ENCODE measurements at places on chromosomes 2 and 18.

GRCh38 chr18:29007986-29008654, 831.2 kb upstream of the CDH2 start:
- no peaks in the 10 kb centered on the region for H3K4me1 ChIP-seq
- H3K27me3 ChIP-seq, result no peaks in the 10 kb centered on the region
- H3K4me3 ChIP-seq, result no peak overlapping the region
- no peak for DNase-seq
- H3K27ac ChIP-seq, result no peak overlapping the region

DNA sequence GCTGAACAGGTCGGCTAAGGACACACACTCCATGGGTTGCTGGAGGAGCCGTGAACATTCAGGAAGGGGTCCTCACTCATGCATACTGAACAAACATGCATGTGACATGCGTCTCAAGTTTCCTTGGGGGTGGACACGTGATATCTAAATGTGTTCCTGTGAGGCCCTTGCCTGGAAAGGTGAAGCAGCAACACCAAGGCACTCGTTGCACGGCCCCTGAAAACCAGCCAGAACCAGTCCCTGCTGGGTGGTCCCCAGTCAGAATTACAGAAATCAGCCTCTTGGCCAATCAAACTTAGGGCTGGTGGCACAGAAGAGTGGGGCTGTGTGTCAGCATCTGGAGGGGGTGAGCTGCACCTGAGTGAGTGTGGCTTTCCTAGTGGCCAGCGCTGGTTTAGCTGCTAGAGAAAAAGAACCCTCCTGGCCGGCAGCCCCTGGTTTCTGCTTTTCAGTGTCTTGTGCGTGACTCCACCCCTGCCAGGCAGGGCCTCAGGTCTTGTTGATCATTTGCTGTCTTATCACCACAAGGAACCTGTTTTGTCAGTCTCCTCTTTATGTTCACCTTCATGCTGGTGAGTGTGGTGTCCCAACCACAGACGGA, 3.2 kb upstream of the AQP12B start:
- no peak overlapping the region for H3K4me3 ChIP-seq
- peak; percentile 55 for DNase-seq
- H3K4me1 ChIP-seq, result peaks cover 9% of the 10 kb centered on the region

GRCh38 chr2:226410247-226410835, 389.3 kb downstream of the IRS1 start:
- no peak overlapping the region for H3K27ac ChIP-seq
- H3K36me3 ChIP-seq, result no peaks in the 10 kb centered on the region
- no peak overlapping the region for H3K4me3 ChIP-seq
- no peaks in the 10 kb centered on the region for H3K4me1 ChIP-seq

DNA sequence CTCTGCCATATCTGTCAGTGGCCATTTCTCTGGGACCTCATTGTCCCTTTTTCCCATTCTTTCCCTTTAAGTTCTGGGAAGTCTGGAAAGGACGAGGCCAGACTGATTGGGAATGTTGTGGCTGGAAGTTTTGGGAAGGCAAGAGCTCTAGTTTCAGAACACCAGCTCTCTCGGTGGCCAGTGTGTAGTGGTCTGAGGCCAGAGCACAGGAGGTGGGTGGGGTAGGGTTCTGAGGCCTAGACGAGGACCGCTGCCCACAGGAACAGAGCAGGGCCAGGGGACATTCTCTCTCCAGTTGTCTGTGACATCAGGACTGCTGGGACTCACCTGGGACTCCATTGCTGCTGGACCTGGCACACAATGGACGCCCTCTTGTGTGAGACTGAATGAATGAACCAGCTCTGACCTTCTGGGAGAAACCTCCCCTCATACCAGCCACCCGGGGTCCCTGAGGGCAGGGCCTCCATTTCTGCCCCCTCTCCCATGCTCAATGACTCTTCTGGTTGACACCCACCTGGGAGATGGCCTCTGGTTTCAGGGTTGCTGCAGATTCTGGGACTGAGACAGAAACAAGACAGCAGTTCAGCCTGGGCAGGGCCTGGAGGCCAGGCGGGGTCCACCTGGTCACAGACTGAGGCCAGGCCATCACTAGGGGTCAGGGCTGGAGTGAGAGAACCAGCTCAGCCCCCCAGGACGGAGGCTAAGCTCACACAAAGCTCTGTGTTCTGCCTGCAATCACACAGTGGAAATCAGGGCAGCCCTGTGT, 8.4 kb upstream of the NPPC start:
- no peak overlapping the region for H3K4me3 ChIP-seq
- H3K36me3 ChIP-seq, result no peaks in the 10 kb centered on the region
- no peak overlapping the region for H3K27ac ChIP-seq
- H3K27me3 ChIP-seq, result peaks cover 5% of the 10 kb centered on the region
- no peaks in the 10 kb centered on the region for H3K4me1 ChIP-seq
- no peak for DNase-seq

DNA sequence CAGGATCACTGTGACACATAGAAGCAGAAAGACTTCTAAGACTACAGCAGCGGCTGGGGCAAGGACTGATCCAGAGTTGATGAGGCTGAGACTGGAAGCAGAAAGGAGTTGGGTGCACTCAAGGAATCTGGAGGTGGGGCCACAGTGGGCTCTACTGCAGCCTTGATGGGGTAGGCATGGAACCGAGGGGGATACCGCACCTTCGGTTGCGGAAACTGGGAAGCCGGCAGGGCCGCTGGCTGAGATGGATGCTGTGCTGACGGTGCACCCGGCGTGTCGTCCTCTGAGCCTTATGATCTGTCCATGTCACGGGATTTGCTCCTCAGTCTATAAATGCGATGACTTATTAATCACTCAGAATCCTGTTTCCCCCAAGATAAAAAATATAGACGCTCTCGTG, 473.5 kb upstream of the MYT1L start:
- H3K27ac ChIP-seq, result no peak overlapping the region
- no peak overlapping the region for H3K4me3 ChIP-seq
- no peaks in the 10 kb centered on the region for H3K36me3 ChIP-seq
- no peak for DNase-seq
- H3K27me3 ChIP-seq, result no peaks in the 10 kb centered on the region
- H3K4me1 ChIP-seq, result no peaks in the 10 kb centered on the region

- H3K27ac ChIP-seq, result no peak overlapping the region
- H3K4me3 ChIP-seq, result no peak overlapping the region
- no peaks in the 10 kb centered on the region for H3K27me3 ChIP-seq
- no peaks in the 10 kb centered on the region for H3K36me3 ChIP-seq
Observed at GRCh38 chr2:2719781-2720180, 388.7 kb upstream of the MYT1L start.

GRCh38 chr2:126662621-126663020, 6.7 kb downstream of the GYPC start:
- H3K36me3 ChIP-seq, result peaks cover 55% of the 10 kb centered on the region
- H3K27me3 ChIP-seq, result no peaks in the 10 kb centered on the region
- H3K4me1 ChIP-seq, result peaks cover 86% of the 10 kb centered on the region

- H3K36me3 ChIP-seq, result peaks cover 8% of the 10 kb centered on the region
- H3K4me1 ChIP-seq, result peaks cover 10% of the 10 kb centered on the region
- peak overlapping the region; percentile 78 for H3K27ac ChIP-seq
- peak overlapping the region; percentile 51 for H3K4me3 ChIP-seq
- peak; percentile 64 for DNase-seq
Observed at GRCh38 chr2:108565778-108566375, 31.6 kb downstream of the LIMS1 start.

- no peaks in the 10 kb centered on the region for H3K36me3 ChIP-seq
- H3K4me1 ChIP-seq, result peaks cover 17% of the 10 kb centered on the region
- no peak overlapping the region for H3K27ac ChIP-seq
- no peaks in the 10 kb centered on the region for H3K27me3 ChIP-seq
- DNase-seq, result no peak
Observed at GRCh38 chr2:44102790-44103562, 65.7 kb upstream of the PPM1B start.

DNA sequence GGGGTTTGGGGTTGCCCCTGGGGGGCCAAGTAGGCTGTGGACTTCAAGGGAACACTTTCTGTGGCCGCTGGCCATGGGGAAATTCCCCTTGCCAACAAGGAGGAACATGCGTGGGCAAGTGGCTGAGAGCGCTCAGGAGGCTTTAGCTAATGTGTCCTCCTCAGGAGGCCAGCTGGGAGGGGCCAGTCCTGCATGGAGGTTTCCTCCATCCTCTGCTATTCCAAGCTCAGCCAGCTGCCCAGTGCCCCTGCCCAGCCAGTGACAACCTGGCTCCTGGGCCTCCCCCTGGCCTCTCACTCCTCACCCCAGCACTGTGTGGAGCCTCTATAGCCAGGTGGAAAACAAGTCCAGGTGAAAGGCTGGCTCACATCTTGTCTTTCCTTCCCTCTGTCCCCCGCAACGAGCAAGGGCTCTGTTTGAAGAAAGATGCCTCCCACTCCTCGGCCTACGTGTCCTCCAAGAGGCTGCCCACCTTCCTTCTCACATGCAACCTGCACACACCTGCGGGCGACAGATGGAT, 64.4 kb upstream of the DAPL1 start:
- H3K4me1 ChIP-seq, result no peaks in the 10 kb centered on the region
- no peaks in the 10 kb centered on the region for H3K36me3 ChIP-seq
- H3K27me3 ChIP-seq, result peaks cover 2% of the 10 kb centered on the region
- no peak overlapping the region for H3K4me3 ChIP-seq

- no peaks in the 10 kb centered on the region for H3K27me3 ChIP-seq
- H3K36me3 ChIP-seq, result no peaks in the 10 kb centered on the region
- DNase-seq, result peak; percentile 12
- H3K27ac ChIP-seq, result no peak overlapping the region
- no peaks in the 10 kb centered on the region for H3K4me1 ChIP-seq
- H3K4me3 ChIP-seq, result no peak overlapping the region
Observed at GRCh38 chr2:114857196-114857595, 414.8 kb downstream of the DPP10 start.

DNA sequence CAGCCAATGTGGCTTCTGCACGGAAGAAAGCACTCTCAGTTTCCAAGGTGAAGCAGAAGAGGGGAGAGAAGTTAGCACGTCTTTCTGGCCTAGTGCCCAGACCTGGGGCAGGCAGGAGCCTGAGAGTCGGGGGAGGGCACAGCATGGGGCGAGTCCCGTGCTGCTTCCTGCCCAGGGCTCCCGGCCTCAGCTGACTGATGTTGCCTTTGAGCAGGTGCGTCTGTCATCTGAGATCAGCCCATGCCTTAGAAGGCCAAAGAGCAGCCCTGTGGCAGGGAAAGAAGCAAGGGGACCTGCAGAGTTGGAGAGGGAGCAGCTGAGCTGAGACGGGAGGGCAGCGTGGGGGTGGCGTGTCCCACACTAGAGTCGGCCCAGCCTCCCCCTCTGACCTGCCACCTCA, 3.3 kb downstream of the KCNIP3 start:
- no peak overlapping the region for H3K4me3 ChIP-seq
- no peaks in the 10 kb centered on the region for H3K4me1 ChIP-seq
- no peak for DNase-seq
- H3K27me3 ChIP-seq, result peaks cover 6% of the 10 kb centered on the region
- no peaks in the 10 kb centered on the region for H3K36me3 ChIP-seq
- H3K27ac ChIP-seq, result no peak overlapping the region

- no peaks in the 10 kb centered on the region for H3K27me3 ChIP-seq
- no peak for DNase-seq
- H3K36me3 ChIP-seq, result no peaks in the 10 kb centered on the region
- H3K27ac ChIP-seq, result no peak overlapping the region
Observed at GRCh38 chr18:7779211-7779610, 212.1 kb downstream of the PTPRM start.

DNA sequence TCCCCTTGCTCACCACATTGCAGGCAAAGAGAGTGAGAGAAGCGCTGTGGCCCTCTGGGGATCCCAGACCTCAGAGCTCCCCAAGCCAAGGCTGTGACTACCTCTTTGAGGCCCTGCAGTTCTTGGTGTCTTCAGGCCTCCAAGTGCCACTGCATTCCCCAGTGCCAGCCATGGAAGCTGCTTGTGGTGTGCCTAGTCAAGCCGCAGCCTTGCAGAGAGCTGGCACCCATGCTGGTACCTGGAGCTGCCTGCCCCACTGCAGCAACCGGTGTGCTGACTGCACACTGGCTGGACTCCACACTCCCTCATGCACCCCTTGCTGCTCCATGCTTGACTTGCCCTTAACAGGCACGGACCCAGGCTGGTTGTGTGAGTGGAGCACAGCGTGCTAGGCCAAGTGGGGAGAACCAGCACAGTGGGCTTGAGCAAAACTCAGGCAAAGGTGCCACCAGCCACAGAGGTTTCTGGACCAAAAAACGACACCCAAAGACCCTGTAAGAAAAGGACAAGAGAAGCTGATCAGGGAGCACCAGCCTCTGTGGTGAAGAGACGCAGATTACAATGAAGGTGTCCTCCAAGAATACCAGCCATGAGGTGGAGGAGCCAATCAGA, 113.5 kb upstream of the TMEM18 start:
- no peak overlapping the region for H3K27ac ChIP-seq
- no peaks in the 10 kb centered on the region for H3K27me3 ChIP-seq
- H3K36me3 ChIP-seq, result no peaks in the 10 kb centered on the region
- H3K4me3 ChIP-seq, result no peak overlapping the region
- no peaks in the 10 kb centered on the region for H3K4me1 ChIP-seq

- H3K4me3 ChIP-seq, result no peak overlapping the region
- DNase-seq, result no peak
- H3K27ac ChIP-seq, result no peak overlapping the region
Observed at GRCh38 chr2:197850882-197851450, 46.6 kb downstream of the PLCL1 start.

- H3K27me3 ChIP-seq, result peaks cover 7% of the 10 kb centered on the region
- H3K4me3 ChIP-seq, result no peak overlapping the region
- H3K4me1 ChIP-seq, result no peaks in the 10 kb centered on the region
- no peak overlapping the region for H3K27ac ChIP-seq
- no peak for DNase-seq
- no peaks in the 10 kb centered on the region for H3K36me3 ChIP-seq
Observed at GRCh38 chr2:118654945-118655344, 192.5 kb downstream of the EN1 start.

- H3K36me3 ChIP-seq, result peaks cover 41% of the 10 kb centered on the region
- no peaks in the 10 kb centered on the region for H3K27me3 ChIP-seq
- H3K27ac ChIP-seq, result no peak overlapping the region
- peaks cover 20% of the 10 kb centered on the region for H3K4me1 ChIP-seq
- DNase-seq, result no peak
Observed at GRCh38 chr18:49481317-49481716, 5.7 kb downstream of the C18orf32 start.

DNA sequence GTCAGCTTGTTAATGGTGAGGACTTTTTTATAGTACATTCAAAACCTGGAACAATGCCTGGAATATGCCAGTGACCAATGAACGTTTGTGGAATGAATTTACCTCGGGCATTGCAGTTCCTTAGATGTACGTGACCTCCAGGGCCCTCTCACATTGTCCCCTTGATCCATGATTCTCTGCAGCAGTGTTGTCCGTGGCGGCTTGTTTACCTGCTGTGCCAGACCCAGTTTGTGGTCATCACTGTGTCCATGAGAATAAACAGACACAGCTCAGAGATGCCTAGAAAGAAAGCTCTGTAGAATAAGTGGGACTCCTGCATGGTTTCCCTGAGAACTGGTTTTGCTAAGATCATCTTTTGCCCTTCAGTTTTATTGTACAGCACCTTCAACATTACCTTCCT, 1132.2 kb downstream of the DPP10 start:
- no peaks in the 10 kb centered on the region for H3K27me3 ChIP-seq
- no peak for DNase-seq
- H3K36me3 ChIP-seq, result no peaks in the 10 kb centered on the region
- H3K4me1 ChIP-seq, result no peaks in the 10 kb centered on the region
- H3K27ac ChIP-seq, result no peak overlapping the region
- H3K4me3 ChIP-seq, result no peak overlapping the region

GRCh38 chr2:37881397-37881796, 43.7 kb upstream of the RMDN2 start:
- DNase-seq, result no peak
- no peaks in the 10 kb centered on the region for H3K36me3 ChIP-seq
- peaks cover 5% of the 10 kb centered on the region for H3K4me1 ChIP-seq

- no peak for DNase-seq
- H3K36me3 ChIP-seq, result no peaks in the 10 kb centered on the region
- H3K27ac ChIP-seq, result no peak overlapping the region
- H3K4me3 ChIP-seq, result no peak overlapping the region
Observed at GRCh38 chr18:40250236-40250635, 1704.8 kb upstream of the PIK3C3 start.
